Dorsolateral prefrontal cortex (tissue), 122 donors: ENCODE measurements at places on chromosomes 6 and 20.
A peak's percentile ranks its signal among the peaks of the same experiment; 100 is the strongest.

DNA sequence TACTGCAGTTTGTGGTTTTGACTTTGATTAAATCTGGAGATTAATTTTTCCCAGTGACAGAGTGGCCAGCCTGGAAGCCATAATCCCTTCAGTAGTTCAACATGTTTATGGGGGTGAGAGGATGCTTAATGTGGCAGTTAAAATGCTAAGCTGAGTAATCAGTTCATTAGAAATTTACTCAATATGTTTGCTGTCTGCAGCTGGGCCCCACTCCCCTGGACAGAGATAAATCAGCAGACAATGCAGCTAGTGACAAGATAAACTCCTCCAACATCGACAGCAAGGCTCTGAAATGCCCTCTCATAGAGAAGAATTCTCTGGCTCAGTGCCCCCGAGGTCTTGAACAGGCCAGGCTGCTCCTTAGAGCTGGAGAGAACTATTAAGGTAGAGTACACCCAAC lies 101.9 kb downstream of the LRFN2 start:
- no peak for DNase-seq

- DNase-seq, result no peak
Measured at GRCh38 chr6:99002831-99003230, 55.1 kb upstream of the FBXL4 start.

- DNase-seq, result no peak
Measured at GRCh38 chr6:6057442-6058053, 50.8 kb upstream of the NRN1 start.

- DNase-seq, result no peak
Measured at GRCh38 chr20:57503035-57503658, 21.8 kb downstream of the CTCFL start.

GRCh38 chr20:47925593-47925992 lies 140.3 kb upstream of the SULF2 start:
- DNase-seq, result no peak

- DNase-seq, result no peak
Measured at GRCh38 chr6:155091756-155092155, 96.6 kb downstream of the TIAM2 start.

DNA sequence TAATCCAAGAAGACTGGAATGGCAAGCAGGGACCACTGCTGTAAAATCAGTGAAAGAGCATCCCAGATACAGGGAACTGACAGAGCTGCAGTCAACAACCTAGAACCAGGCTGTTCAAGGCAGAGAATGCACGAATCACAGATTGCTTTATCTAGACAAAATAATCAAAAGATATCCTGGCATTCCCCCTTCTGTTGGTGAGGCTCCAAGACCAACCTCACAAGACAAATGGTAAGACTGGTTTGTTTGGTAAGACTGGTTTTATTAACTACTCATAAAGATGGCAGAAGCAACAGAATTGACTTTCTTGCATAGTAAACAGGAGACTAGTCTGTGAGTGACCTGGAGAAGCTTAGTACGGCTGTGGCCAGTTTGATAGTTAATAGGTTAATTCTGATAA lies 88.8 kb upstream of the AHI1 start:
- DNase-seq, result no peak

- DNase-seq, result no peak
Measured at GRCh38 chr6:88048578-88048977, 937 bp downstream of the SPACA1 start.

DNA sequence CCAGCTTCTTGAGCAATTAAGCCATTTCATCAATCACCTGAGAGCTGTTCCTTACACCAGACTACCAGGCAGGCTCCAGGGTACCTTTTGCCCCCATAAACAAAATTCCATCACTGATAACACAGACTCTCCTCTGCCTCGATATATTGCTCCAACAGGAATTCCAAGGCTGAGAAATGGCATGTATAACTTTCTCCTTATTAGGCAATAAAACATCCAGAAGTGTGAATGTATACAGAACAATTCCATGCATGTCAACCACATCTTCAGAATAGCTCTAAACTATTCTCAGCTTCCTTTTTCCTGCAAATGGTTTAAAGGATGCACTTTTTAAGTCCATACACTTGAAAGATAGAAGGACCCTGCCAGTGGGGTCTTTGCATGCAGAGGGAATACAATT lies 73.8 kb downstream of the EDN3 start:
- DNase-seq, result no peak

DNA sequence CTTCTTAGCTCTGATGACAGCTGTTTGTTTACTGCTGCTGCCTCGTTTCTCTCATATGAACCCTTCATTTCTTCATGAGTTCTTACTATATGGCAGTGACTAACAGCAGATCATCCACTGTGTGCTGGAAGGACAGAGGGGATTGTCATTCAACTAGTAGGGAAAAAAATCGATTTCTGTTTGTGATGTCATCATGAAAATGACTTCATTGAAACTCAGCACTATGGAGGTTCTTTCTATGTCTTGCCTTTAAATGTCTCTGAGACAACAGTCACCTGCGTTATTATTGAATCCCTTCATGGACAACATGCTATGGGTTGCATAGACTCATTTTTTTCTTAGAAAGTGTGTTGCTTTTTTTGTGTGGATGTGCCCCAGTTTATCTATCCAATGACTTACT lies 394.4 kb downstream of the DOK5 start:
- DNase-seq, result no peak

DNA sequence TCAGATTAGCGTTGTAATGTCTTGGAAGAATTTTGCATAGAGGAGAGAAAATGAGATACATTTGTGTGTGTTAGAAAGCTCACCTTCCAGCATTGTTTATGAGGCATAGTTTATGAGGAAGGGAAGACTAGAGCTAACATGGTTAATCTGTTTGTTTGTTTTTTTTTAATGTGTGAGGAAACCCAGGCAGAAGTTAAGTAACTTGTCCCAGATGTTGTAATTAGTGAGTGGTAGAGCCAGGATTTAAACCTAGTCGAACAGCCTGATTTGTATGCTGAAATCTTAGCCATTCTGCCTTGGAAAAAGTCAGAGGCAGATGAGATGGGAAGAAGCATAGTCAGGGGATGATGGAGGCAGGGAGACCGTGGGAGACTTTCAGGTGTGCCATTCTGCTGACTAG lies 29.1 kb downstream of the NDUFAF5 start:
- DNase-seq, result no peak

- DNase-seq, result no peak
Measured at GRCh38 chr6:43825187-43826115, 55.4 kb downstream of the VEGFA start.

GRCh38 chr6:21132856-21133838 lies 460.4 kb upstream of the SOX4 start:
- DNase-seq, result no peak

DNA sequence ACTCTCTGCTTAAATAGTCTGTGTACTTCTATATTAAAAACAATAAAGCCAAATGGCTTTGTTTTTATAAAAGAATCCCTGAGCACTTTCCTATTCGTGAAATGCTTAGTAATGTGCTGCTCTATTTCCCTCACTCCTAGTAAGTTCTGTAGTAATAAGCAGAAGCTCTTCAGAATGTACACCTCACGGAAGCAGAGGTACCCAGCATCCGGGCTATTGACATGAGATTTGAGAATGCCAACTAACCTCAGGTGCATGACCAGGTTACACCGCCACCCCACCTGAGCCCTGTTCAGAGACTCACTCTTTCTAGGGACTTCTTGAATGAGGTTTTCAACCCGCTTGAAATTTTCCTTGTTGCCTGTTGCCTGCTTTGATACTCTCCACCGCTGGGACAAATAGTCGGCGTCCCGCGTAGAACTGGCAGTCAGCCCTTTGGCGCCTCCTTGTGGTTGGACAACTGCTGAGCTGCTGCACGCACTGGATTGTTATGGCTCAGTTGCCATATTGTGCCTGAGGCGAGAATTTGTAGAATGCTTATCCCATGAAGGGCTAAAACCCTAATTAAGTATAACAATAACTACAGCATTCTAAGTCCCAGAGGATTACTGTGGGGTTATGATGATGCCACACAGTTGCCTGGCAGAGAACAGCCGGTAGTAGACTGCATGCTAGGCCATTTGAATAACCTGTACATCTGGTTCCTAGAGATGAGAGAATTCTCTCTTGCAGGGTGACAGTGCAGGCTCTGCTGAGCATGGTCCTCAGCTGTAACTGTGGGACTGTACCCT lies 95.4 kb downstream of the KHDC1L start:
- DNase-seq, result peak; percentile 86

DNA sequence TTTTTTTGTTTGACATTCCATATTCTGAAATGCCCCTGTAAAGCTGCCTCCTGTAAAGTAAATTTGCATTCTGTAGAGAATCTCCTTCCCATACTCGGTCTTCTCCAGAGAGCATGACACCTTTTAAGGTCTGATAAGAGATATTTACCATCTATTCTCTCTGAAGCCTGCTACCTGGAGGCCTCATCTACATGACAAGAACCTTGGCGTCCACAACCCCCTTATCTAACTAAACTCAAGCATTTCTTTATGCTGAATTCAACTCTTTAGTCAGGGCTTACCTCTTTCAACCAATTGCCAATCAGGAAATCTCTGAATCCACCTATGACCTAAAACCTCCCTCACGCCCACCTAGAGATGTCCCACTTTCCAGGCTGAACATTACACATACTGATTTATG lies 51.6 kb downstream of the FAM184A start:
- no peak for DNase-seq

GRCh38 chr20:46791722-46792416 lies 82.4 kb downstream of the SLC2A10 start:
- no peak for DNase-seq

DNA sequence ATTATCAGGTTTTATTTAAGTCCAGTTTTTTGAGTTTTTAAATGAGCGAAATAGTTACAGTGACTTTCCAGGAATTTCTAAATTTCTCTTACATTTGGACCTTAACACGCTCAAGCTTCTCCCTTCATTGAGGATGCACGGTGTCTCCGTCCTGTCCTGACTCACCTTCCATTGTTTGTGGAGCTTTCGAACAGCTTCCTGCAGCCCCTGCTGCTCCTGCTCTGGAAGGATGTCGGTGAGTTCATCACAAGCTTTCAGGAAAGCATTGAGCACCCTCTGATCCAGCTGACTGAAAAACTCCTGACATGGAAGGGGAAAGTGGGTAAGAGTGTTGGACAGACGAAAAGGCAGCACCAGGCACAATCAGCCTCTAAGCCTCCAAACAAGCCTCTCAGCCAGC lies 183.7 kb downstream of the SYNE1 start:
- no peak for DNase-seq

DNA sequence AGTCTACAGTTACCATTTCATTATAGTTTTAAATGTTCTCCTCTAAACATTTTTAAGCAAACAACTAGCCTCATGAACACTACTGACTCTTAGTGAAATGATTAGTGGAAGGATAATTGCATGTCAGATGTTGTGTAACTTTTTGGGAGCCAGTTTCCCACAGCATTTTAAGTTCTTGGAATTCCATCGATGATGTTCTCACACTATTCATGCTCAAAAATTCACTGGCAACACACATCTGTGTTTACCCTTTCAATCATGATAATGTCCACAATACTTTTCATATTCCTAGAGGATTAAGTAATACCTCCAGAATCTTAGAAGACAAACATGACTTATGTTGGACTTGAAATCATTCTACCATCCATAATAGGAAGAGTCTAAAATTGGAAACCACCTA lies 678.1 kb upstream of the ID4 start:
- DNase-seq, result no peak
